Endothelial cell (in vitro differentiated cells): ENCODE measurements at places on chromosomes 3 and 15.

DNA sequence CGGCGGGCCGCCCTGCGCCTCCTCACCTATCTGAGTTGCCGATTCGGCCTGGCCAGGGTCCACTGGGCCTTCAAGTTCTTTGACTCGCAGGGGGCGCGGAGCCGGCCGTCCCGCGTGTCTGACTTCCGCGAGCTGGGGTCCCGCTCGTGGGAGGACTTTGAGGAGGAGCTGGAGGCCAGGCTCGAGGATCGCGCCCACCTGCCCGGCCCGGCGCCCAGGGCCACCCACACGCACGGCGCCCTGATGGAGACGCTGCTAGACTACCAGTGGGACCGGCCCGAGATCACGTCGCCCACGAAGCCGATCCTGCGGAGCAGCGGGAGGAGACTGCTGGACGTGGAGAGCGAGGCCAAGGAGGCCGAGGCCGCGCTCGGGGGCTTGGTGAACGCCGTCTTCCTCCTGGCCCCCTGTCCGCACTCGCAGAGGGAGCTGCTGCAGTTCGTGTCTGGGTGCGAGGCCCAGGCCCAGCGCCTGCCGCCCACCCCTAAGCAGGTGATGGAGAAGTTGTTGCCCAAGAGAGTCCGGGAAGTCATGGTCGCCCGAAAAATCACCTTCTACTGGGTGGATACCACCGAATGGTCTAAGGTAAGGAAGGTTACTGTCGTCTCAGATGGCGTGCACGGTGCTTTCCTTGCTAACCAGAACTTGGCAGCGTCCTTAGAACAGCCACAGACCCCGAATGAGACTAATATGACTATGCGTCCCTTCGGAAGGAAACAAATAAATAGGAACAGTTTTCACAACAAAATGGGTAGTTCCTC is 567 bp downstream of the TICRR start:
- no peaks in the 10 kb centered on the region for H3K36me3 ChIP-seq
- peak overlapping the region; percentile 92 for H3K4me3 ChIP-seq
- no peak overlapping the region for H3K27ac ChIP-seq
- H3K4me1 ChIP-seq: peaks cover 26% of the 10 kb centered on the region
- peak; percentile 18 for DNase-seq

GRCh38 chr3:23241256-23241655 is 38.1 kb downstream of the UBE2E2 start:
- DNase-seq: no peak
- H3K4me3 ChIP-seq: no peak overlapping the region
- no peaks in the 10 kb centered on the region for H3K27me3 ChIP-seq
- H3K4me1 ChIP-seq: peaks cover 6% of the 10 kb centered on the region
- no peak overlapping the region for H3K27ac ChIP-seq

GRCh38 chr3:89584398-89584797 is 477.0 kb downstream of the EPHA3 start:
- no peak overlapping the region for H3K4me3 ChIP-seq
- DNase-seq: no peak
- no peaks in the 10 kb centered on the region for H3K4me1 ChIP-seq
- H3K36me3 ChIP-seq: no peaks in the 10 kb centered on the region
- no peak overlapping the region for H3K27ac ChIP-seq
- H3K27me3 ChIP-seq: no peaks in the 10 kb centered on the region

DNA sequence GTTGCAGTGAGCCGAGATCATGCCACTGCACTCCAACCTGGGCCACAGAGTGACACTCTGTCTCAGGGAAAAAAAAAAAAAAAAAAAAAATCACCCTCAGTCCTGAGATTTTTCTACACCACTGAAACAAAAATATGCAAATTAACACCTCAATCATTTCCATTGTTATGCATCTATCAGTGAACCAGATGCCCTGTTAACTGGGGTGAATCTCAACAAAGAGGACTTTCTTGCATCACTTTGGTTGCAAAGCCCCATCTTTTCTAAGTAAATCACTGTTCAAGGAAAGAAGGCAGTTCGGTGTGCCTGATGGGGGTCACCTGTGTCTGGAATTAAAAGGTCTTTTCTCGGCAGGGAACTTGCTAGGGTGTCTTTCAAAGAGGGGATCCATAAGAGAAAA is 421.6 kb downstream of the EPHB1 start:
- H3K27me3 ChIP-seq: no peaks in the 10 kb centered on the region
- no peak overlapping the region for H3K4me3 ChIP-seq
- DNase-seq: no peak
- H3K4me1 ChIP-seq: peaks cover 10% of the 10 kb centered on the region
- no peak overlapping the region for H3K27ac ChIP-seq
- no peaks in the 10 kb centered on the region for H3K36me3 ChIP-seq

DNA sequence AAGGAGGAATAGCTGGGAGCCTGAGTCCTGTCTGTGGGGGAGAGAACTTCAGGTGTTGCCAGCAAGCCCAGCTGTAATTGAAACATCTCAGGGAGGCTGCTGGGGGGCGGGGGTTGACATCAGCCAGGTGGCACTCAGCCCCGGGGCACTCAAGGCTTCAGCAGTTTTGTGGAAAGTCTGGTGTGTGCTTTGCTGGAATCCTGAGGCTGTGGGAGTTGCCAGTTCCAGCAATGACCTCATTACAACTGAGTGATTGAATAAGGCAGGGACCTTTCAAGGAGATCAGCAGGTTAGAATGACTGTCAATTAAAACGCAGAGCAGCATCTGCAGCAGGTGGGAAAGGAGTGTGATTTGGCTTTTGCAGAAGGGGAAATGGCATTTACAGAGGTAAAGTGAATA is 75.7 kb downstream of the FAM43A start:
- H3K27me3 ChIP-seq: no peaks in the 10 kb centered on the region
- no peak for DNase-seq
- H3K36me3 ChIP-seq: no peaks in the 10 kb centered on the region
- no peak overlapping the region for H3K4me3 ChIP-seq
- no peaks in the 10 kb centered on the region for H3K4me1 ChIP-seq
